NCI-H510A (cell line): ENCODE measurements at places on chromosomes 5 and 9.

- DNase-seq, result no peak
These were observed 52.5 kb upstream of the SEMA6A start for GRCh38 chr5:116626945-116627679.

DNA sequence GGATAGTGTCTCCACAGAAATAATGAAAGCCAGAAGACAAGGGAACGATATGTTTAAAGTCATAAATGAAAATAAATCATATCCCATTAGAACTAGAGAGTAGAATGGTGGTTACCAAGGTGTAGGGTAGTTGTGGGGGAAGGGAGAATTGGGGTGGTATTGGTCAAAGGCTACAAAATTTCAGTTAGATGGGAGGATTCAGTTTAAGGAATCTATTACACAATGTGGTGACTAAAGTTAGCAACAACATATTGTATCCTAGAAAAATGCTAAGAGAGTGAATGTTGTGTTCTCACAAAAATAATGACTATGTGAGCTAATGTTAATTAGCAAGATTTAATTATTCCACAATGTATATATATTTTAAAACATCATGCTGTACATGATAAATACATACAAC lies 27.8 kb upstream of the LARP1 start:
- DNase-seq, result no peak

GRCh38 chr9:27303219-27303618 lies 6.3 kb upstream of the EQTN start:
- no peak for DNase-seq

GRCh38 chr5:112192866-112193265 lies 226.2 kb downstream of the EPB41L4A start:
- no peak for DNase-seq

DNA sequence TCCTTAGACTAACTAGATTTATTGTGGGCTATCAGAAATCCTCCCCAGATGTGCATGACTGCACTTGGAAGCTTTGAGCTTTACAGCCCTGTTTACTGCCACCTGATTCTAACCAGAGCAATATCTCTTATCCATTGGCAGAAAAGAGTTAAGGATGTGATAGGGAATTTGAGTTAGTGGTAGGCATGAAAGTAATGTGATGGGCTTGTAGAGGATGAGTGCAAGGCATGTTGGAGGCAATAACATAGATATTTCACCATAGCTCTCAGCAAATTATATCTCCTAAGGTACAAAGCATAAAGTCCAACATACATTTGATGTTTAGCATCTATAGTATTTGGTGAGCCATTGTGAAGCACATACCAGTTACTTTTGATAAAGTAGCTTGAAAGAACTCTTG lies 103.8 kb downstream of the INVS start:
- no peak for DNase-seq

- DNase-seq, result peak; percentile 9
These were observed 15.6 kb upstream of the IRF1 start for GRCh38 chr5:132506094-132506692.

GRCh38 chr9:17414986-17415385 lies 163.9 kb upstream of the SH3GL2 start:
- no peak for DNase-seq

- no peak for DNase-seq
These were observed 1.5 kb upstream of the GPRIN1 start for GRCh38 chr5:176611435-176611834.
